ENCODE measurements at places on chromosomes 7 and 10.

DNA sequence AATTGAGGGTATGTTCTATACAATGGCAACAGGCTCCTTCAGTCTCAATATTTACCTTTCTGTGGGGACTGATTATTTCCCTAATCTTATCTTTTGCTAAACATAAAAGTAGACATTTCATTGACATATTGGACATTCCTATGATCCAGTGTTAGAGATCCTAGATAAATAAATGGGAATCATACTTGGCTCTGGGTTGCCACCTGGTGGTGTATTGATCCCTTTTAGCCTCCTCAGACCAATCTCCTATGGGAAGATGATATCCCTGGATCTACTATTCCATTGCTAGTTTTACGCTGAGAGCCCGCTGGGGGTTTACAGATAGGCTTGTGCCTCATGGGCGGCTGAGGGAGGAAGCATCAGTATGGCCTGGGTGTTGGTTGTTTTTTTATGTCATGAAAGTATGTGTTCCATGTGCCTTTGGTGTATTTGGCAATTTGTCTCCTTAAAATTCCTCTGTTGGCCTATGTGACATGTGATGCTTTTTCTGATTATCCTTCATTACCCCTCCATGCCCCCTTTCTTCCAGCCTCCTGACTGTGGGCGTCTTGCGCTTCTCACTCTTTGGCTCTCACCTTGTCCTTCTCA lies 18.8 kb downstream of the CELF2 start:
- no peaks in the 10 kb centered on the region for H3K27me3 ChIP-seq
- no peak overlapping the region for H3K27ac ChIP-seq
- no peak overlapping the region for H3K4me3 ChIP-seq

DNA sequence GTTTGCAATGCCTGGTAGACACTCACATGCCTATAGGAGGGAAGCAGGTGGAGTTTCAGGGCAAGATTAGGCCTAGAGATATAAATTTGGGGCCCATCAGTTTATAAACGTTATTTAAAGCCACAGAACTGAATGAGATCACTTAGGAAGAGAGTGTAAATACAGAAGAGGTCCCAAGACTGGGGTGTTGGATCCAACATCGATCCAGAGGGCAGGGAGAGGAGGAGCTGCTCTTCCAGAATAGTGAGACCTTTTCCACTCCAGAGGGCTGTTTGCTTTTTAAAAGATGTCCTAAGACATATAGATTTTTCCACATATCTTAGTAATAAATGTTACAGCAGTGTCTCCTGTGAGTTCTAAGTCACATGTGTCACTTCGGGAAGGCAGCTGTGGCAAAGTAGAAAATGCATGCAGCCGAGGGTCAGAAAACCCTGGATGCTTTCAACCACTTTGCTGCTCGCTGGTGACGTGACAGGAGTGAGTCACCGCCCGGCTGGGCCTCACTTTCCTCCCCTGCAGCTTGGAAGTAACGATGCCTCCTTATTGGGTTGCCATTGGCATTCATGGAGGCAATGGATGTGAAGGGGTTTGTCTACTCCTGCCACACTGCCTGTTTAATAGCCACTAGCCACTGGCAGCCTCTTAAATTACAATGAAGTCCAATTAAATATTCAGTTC lies 95.4 kb downstream of the TRIL start:
- H3K36me3 ChIP-seq, result no peaks in the 10 kb centered on the region
- H3K4me3 ChIP-seq, result no peak overlapping the region
- no peaks in the 10 kb centered on the region for H3K4me1 ChIP-seq
- DNase-seq, result no peak
- no peak overlapping the region for H3K27ac ChIP-seq
- no peaks in the 10 kb centered on the region for H3K27me3 ChIP-seq

GRCh38 chr7:51727441-51727840 lies 410.8 kb upstream of the COBL start:
- no peak overlapping the region for H3K4me3 ChIP-seq
- no peaks in the 10 kb centered on the region for H3K4me1 ChIP-seq
- no peaks in the 10 kb centered on the region for H3K36me3 ChIP-seq
- H3K27me3 ChIP-seq, result no peaks in the 10 kb centered on the region

DNA sequence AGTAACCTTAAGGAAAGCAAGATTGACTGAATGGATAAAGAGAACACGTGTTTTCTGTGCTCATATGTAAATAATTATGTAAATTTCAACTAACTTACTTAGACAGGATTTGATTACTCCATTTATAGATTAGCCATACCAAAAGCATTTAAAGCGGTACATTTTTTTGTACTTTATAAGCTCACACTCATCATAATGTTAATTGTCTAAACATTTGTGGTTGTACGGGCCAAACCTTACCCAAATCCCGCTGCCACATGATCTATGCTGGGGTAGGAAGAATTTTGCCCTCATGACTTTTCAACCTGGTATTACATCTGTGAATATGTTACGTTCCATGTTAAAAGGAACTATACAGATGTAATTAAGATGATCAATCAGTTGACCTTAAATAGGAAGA lies 29.1 kb downstream of the MKX start:
- H3K27me3 ChIP-seq, result no peaks in the 10 kb centered on the region
- H3K4me1 ChIP-seq, result no peaks in the 10 kb centered on the region
- no peak for DNase-seq
- no peak overlapping the region for H3K27ac ChIP-seq
- no peaks in the 10 kb centered on the region for H3K36me3 ChIP-seq

- H3K27me3 ChIP-seq, result no peaks in the 10 kb centered on the region
- H3K27ac ChIP-seq, result no peak overlapping the region
- no peaks in the 10 kb centered on the region for H3K36me3 ChIP-seq
- no peaks in the 10 kb centered on the region for H3K4me1 ChIP-seq
Measured at GRCh38 chr10:130231251-130231741, 95.1 kb downstream of the GLRX3 start.

- no peaks in the 10 kb centered on the region for H3K4me1 ChIP-seq
- no peak overlapping the region for H3K4me3 ChIP-seq
- no peak overlapping the region for H3K27ac ChIP-seq
- H3K27me3 ChIP-seq, result no peaks in the 10 kb centered on the region
- no peaks in the 10 kb centered on the region for H3K36me3 ChIP-seq
- no peak for DNase-seq
Measured at GRCh38 chr7:75658802-75659201, 79.9 kb downstream of the HIP1 start.

- no peak overlapping the region for H3K4me3 ChIP-seq
- DNase-seq, result no peak
- no peaks in the 10 kb centered on the region for H3K36me3 ChIP-seq
- no peaks in the 10 kb centered on the region for H3K4me1 ChIP-seq
Measured at GRCh38 chr7:49703881-49704280, 69.6 kb upstream of the VWC2 start.

GRCh38 chr7:151132461-151133205 lies 34.9 kb downstream of the GBX1 start:
- H3K27ac ChIP-seq, result no peak overlapping the region
- no peaks in the 10 kb centered on the region for H3K27me3 ChIP-seq
- H3K4me1 ChIP-seq, result no peaks in the 10 kb centered on the region
- DNase-seq, result no peak
- peaks cover 21% of the 10 kb centered on the region for H3K36me3 ChIP-seq
- H3K4me3 ChIP-seq, result no peak overlapping the region

DNA sequence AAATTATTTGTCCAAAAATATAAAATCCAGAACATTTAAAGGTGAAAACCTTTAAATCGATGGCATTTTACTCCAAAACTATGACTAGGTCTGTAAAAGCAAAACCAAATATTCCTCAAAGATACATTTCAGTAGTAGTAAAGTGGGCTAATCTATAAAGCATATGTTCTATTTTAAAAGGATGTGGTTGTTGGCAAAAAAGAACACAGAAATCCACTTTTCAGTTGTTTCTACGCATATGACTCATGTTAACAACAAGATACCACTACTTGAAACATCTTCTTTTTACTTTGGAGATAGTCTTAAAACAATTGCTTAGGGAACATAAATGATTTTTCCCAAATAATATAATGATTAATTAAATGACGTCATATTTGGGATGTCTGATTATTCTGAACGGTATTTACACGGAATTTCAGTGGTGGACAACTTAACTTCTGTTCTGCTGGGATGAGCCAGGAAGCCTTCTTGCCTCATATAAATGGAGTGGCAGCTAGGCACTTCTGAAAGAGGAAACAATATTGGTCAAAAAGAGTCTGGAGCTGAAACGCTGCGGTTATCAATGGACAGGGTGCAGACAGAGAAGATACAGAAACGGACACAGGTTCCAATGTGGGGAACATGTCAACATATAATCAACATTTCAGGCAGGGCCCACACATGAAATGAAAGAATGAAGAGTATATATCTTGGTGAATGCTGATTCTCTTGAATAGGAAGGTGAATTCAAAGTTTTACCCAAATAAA lies 78.5 kb downstream of the ETV1 start:
- H3K27me3 ChIP-seq, result no peaks in the 10 kb centered on the region
- no peak for DNase-seq
- no peaks in the 10 kb centered on the region for H3K4me1 ChIP-seq
- no peak overlapping the region for H3K4me3 ChIP-seq
- H3K36me3 ChIP-seq, result no peaks in the 10 kb centered on the region

DNA sequence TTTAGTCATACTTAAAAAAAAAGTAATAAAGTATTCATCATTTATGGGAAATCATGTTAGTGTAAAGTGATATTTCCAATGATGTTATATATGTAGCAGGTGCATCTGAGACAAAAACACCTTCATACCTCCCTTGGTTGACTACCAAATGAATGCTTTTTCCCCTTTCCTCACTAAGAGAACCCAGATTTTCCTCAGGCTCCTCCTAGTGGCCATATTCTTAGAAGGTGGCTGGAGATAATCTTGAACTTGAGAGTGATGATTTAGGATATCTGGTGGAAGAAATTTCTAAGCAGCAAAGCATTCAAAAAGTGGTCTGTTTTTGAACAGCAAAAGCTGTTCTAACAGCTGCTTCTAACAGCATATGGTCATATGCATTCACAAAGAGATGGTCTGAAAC lies 16.8 kb upstream of the DNAH11 start:
- H3K4me1 ChIP-seq, result no peaks in the 10 kb centered on the region
- DNase-seq, result no peak
- no peak overlapping the region for H3K4me3 ChIP-seq
- H3K27me3 ChIP-seq, result no peaks in the 10 kb centered on the region

DNA sequence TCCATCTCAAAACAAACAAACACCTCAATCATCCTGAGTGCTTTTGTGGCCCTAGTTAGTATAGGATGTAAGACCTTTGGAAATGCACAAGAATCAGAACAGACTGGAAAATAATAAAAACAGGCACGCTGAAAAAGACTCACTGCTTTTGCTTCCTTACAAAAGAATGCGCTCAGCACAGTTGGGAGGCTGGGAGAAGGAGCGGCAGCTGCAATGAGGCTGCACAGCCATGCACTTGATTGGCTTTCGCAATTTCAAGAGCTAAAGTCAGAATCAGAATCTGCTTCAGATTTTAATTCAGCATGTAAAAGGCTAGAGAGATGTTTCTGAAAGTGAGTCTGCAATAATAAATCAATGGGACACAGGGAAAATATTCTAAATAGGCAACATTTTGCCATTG lies 97.2 kb downstream of the FRMD4A start:
- H3K36me3 ChIP-seq, result no peaks in the 10 kb centered on the region
- no peak overlapping the region for H3K27ac ChIP-seq
- H3K4me1 ChIP-seq, result no peaks in the 10 kb centered on the region

GRCh38 chr10:107091126-107091525 lies 73.4 kb downstream of the SORCS1 start:
- H3K36me3 ChIP-seq, result no peaks in the 10 kb centered on the region
- H3K27me3 ChIP-seq, result no peaks in the 10 kb centered on the region
- no peak for DNase-seq
- H3K27ac ChIP-seq, result no peak overlapping the region

- H3K36me3 ChIP-seq, result no peaks in the 10 kb centered on the region
- H3K4me3 ChIP-seq, result no peak overlapping the region
- H3K27me3 ChIP-seq, result no peaks in the 10 kb centered on the region
- DNase-seq, result no peak
Measured at GRCh38 chr7:37191797-37192196, 256.9 kb downstream of the ELMO1 start.

DNA sequence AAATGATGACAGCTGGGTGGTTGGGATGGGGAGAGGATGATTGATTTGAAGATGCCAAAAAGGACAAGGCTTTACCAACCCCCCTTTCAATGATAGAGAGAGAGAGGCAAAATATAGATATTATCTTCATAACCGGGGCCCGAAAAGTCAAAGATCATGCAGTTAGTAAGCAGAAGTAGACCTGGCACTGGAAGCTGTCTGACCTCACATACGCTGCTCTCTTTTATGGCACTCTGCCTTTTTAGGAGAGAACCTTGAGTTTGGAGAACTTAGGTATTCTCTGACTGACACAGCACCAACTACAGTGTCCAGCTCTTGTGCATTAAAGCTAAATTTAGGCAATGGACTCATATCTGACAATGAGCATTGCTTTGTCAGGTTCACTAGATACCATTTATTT lies 30.7 kb downstream of the CNNM2 start:
- no peak overlapping the region for H3K27ac ChIP-seq
- no peak overlapping the region for H3K4me3 ChIP-seq

DNA sequence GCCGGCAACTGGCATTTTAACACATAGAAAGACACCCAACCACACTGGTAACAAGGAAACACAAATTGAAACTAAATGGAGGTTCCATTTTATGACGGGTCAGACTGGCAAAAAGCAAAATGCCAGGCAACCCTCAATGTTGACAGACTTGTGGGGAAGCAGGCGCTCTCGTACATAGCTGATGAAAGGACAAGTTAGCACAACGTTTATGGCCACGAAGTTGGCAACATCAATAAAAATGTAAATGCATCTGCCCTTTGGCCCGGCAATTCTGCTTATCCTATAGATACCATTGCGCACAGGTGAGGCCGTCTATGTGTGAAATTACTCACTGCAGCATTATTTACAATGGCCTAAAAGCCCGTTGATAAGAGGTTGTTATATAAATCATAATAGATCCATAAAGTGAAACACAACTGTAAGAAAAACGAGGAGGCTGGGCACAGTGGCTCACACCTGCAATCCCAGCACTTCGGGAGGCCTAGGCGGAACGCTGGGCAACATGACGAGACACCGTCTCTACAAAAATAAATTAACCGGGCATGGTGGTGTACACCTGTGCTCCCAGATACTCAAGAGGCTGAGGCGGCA lies 39.8 kb downstream of the FOXL3 start:
- H3K4me1 ChIP-seq, result peaks cover 17% of the 10 kb centered on the region
- peak; percentile 58 for DNase-seq
- no peak overlapping the region for H3K4me3 ChIP-seq
- peak overlapping the region; percentile 60 for H3K27ac ChIP-seq
- no peaks in the 10 kb centered on the region for H3K27me3 ChIP-seq
- no peaks in the 10 kb centered on the region for H3K36me3 ChIP-seq

DNA sequence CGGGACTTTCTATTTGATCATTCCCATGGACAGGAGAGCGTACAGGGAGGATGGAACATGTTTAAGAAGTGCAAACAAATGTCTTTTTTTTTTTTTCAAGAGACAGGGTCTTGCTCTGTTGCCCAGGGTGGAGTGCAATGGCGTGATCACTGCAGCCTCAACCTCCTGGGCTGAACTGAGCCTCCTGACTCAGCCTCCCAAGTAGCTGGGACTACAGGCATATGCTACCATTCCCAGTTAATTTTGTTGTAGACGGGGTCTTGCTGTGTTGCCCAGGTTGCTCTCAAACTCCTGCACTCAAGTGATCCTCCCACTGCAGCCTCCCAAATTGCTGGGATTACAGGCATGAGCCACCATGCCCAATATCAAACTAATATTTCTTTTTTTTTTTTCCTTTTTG lies 40.5 kb downstream of the SPDYE5 start:
- no peak overlapping the region for H3K27ac ChIP-seq
- no peaks in the 10 kb centered on the region for H3K4me1 ChIP-seq
- no peak overlapping the region for H3K4me3 ChIP-seq
